Dorsolateral prefrontal cortex (tissue), 122 donors: ENCODE measurements at places on chromosomes 7 and 10.

DNA sequence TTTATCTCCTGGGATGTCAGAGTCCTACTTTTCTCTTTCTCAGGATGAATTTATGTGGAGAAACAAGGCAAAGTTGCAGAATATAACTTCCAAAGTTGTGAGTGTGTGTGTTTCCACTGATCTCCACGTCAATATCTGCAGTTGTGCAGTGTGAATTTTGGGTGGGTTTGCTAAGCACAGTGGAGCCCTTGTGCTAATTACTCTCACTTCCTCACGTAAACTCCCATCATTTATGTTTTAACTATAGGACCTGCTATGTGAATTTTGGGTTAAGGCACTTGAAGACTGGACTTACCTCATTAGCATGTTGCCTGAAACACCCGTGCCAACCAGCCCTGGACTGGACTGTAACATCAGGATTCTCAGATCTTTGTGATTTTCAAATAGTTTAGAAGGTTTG is 51.9 kb upstream of the NPVF start:
- DNase-seq = no peak

- DNase-seq = no peak
These were observed 205.8 kb upstream of the DKK1 start for GRCh38 chr10:52108236-52108635.

GRCh38 chr7:22442187-22442881 is 57.7 kb downstream of the STEAP1B start:
- no peak for DNase-seq

GRCh38 chr10:7704071-7705016 is 1.2 kb downstream of the ITIH2 start:
- DNase-seq = no peak

GRCh38 chr10:122237331-122237990 is 33.6 kb upstream of the BTBD16 start:
- DNase-seq = no peak

- DNase-seq = no peak
These were observed 44.5 kb downstream of the TBATA start for GRCh38 chr10:70740406-70741288.

DNA sequence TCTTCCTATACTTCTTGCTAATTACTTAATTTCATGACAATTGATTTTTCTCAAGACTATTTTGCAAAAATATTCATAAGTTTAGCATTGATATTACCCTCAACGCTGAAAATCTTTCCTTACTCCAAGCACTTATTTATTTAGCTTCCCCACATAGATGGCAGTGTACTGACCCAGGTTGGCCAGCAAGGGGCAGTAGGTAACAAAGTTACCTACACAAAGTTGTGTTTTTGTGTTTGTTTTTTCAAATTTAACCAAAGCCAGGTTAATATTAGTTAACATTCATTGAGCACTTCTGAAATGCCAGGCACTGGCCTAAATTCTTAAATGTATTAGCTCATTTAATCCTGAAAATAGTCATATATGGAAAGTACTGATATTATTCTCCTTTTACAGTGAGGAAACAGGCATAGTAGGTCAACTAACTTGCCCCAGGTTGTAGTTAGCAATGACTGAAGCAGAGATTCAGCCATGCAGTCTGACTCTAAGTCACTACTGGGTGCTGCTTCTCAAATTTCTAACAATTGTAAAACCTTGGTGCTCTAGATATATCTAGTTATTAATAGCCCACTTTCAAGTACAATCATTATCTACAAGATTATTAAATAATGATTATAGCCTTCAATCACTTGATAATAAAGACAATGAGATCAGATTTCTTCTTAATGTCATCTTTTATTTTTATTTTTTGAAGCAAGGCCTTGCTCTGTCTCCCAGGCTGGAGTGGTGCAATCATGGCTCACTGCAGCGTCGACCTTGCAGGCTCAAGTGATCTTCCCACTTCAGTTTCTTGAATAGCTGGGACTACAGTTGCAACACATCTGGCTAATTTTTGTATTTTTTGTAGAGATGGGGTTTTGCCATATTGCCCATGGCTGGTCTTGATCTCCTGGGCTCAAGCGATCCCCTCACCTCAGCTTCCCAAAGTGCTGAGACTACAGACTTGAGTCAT is 5.8 kb upstream of the GGCT start:
- DNase-seq = no peak

DNA sequence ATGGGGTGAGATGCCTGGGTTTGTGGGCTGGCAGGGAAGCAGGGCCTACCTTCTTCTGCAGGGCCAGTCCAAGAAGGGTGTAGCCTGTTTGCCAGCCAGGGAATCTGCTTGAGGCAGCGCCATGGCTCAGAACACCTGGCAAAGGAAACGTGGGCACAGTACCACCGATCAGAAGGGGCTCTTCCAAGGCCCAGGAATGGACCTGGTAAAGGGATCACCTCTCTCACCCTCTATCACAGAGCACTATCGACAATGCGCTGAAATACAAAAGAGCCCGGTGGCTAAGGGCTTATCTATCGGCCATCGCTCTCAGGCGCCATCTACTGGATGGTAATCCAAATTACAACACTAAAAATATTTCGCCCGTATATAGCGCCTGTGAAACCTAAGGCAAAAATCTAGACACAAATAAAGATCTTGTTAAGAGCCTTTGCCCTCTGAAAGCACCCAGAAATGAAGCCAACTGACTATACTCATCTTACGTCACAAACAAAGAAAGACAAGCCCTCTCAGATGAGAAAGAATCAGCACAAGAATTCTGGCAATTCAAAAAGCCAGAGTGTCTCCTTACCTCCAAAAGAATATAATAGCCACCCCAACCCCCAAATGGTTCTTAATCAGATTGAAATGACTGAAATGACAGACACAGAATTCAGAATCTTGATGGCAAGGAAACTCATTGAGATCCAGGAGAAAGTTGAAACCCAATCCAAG is 217.8 kb upstream of the HPS1 start:
- DNase-seq = no peak

DNA sequence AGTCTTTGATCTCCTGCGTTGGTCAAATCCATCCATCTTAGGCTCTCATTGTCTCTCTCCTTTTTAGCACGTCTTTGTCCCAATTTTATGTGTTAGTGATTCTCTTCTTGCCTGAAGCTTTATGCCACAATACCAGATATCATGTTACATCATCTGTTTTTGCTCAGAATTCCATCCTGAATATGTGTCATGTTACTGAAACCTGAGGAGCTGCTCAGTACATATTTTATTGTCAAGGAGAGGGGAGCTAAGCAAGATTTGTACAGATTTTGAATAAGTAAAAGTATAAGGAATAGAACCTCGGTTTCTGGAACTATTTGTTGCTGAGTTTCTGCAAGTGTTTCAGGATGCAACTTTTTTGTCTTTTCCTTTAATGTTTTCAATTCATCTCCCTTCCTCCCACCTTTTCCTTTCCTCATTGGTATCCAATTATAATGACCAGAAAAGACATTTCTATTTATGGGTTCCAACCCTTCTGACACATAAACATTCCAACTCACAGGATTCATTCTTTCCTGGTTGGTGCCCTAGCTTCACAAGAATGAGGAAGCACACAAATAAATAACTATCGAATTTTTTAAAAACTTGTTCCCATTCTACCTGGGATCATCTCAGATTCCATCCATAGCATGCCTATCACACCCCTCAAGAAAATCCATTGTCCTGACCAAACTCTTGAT is 291.8 kb downstream of the CRPPA start:
- no peak for DNase-seq

DNA sequence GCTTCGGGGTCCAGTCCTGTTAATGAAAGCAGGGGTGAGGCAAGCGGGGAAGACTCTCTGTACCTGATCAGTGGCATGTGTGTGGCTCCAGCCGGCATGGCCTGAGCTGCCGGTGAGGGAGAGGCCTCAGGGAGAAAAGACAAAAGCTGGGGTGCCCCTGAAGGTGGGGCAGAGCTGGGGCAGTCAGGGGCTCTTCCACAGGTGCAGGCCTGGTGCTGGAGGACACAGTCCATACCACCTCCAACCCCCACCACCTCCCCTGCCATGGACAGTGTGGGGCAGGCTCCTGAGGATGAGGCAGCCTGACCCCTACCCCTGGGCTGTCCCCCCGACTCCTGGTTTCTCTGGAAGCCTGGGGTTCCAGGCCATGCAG is 129.5 kb downstream of the LHPP start:
- DNase-seq = no peak

DNA sequence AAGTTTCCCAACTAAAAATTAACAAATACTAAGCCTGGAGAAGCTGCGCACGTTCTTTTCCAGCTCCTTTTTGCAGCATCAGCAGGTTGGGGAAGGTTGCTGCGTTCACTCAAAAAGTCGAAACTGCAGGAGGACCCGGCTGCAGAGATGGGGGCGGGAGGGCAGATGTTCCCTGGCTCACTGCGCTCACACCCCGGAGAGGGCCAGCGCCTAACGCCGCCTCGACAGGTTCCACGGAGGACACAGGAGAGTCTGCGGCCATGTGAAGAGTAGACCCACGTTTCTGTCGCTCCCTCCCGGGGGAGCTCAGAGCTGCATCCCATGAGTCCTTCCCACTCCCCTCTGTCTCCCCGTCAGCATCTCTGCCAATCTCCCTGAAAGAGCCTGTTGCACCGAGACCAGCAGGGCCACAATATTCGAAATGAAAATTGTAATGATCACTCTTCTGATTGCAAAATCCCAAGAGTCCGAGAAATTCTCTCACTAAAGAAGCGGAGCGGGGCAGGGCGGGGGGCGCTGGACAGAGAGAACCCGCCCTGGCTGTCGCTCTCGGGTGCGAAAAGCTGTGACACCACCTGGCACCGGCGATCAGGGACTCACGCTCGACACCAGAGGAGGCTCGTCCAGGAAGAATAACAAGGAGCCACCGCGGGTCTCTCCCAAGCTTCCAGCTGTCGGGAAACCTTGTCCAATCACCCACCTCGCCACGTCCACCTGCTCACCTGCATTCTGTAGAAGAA is 131.5 kb upstream of the PFKP start:
- DNase-seq = no peak

DNA sequence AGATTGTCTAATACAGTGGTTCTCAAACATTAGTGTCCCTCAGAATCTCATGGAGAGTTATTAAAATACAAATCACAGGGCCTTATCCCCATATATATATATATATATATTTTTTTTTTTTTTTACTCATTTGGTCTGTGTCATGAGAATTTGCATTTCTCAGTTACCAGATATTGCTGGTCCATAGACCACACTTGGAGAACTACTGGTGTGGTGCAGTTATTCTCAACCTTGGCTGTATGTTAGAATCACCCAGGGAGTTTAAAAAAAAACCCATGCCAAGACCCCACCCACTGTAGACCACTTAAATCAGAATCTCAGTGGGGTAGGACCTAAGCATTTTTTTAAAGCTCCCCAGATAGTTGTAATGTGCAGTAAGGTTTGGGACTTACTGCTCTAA is 179.9 kb downstream of the AUTS2 start:
- no peak for DNase-seq

DNA sequence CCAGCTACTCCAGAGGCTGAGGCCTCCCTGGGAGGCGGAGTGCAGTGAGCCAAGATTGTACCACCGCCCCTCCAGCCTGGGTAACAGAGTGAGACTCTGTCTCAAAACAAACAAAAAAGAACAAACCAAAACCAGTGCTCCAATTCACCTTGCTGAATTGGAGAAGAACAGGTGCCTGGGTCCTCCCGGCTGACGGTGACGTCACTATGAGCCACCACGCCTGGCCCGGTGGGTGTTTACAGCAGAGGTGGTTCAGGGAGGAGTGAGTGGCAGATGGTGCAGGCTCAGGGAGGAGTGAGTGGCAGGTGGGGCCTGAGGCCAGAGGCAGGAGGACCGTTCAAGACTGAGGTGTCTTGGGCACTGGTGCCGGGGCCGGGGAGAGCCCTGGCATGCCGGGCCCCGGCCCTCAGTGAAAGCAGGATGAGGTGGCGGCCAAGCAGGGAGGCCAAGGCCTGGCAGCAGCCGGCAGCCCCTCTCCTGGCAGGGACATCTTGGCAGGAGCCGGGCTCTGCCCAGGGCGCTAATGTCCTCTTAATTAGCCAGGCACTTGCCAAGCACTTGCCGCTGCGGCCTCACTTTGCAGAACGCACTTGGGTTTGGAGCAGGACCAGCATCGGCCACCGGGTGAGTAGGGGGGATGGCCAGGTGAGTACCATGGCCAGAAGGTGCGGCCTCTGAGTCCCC is 162.8 kb upstream of the TNRC18 start:
- DNase-seq = peak; percentile 57

- no peak for DNase-seq
These were observed 197.9 kb downstream of the IMMP2L start for GRCh38 chr7:111364413-111364812.

DNA sequence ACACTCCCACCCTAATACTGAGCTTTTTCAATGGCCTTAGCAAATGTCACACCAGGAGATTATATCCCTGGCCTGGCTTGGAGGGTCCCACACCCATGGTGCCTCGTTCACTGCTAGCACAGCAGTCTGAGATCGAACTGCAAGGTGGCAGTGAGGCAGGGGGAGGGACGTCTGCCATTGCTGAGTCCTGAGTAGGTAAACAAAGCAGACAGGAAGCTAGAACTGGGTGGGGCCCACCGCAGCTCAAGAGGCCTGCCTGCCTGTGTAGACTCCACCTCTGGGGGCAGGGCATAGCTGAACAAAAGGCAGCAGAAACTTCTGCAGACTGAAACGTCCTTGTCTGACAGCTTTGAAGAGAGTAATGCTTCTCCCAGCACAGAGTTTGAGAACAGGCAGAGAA is 338.9 kb upstream of the MBL2 start:
- no peak for DNase-seq

GRCh38 chr7:106610996-106611886 is 49.7 kb downstream of the CCDC71L start:
- DNase-seq = no peak

- DNase-seq = peak; percentile 25
These were observed 57.6 kb upstream of the EZH2 start for GRCh38 chr7:148941598-148942275.

GRCh38 chr7:45982907-45983719 is 62.0 kb upstream of the IGFBP3 start:
- no peak for DNase-seq

- DNase-seq = no peak
These were observed 39.3 kb downstream of the FAM13C start for GRCh38 chr10:59323036-59323459.

GRCh38 chr10:6161921-6162320 is 40.8 kb upstream of the PFKFB3 start:
- no peak for DNase-seq

DNA sequence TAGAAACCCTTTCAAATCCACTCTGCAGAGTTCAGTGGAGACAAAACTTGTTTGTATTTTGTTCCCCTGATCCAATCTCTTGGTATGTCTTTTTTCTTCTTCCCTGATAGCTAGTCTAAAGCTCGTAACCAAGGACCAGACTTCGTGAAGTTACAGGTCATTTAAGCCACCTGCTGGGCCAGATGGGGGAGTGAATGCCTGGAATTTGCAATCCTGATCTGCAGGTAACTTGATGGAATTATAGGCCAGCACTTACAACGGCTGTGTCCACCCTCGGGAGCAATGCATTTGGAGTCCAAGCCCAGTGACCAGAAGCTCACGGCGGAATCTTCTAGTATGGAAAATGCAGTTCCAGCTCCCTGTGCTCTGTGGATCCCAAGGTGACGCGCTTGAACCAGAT is 566.9 kb downstream of the TCERG1L start:
- DNase-seq = no peak

DNA sequence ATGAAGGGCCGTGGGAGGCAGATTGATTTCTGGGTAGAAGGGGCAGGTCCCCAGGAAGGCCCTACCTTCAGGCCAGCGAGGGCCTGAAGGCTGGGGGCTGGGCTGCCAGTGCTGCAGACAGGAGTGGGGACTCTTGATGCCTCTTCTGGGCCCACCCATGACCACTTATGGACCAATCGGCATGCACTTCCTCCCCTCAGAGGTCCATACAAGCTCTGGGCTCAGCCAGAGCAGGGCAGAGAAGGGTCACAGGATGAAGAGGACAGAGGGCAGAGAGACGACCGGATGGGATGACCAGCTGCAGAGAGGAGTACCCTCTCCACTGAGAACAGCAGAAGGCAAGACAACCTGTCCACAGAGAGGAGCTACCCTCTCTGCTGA is 120.1 kb downstream of the DYNC2I1 start:
- no peak for DNase-seq
